Caki2 (cell line): ENCODE measurements at places on chromosomes 12 and 14. TPM values are rescaled to one million over a fixed set of nuclear protein-coding genes. Genes with fewer than 3 reads are reported as not detected.

The AKT1 gene
- total RNA-seq, result 126 and 177 TPM in 2 replicates

The FOXM1 gene
- total RNA-seq, result 18.1 and 30.1 TPM in 2 replicates

The FSCB gene
- total RNA-seq, result not detected in 2 replicates

The ATG101 gene
- total RNA-seq, result 126 and 183 TPM in 2 replicates

The PGF gene
- 0.71 and 4.5 TPM in 2 replicates for total RNA-seq

The GUCY2C gene
- total RNA-seq, result not detected in 2 replicates

The NRL gene
- 1.8 TPM in 1 of 2 replicates, not detected in the other for total RNA-seq

The CEBPE gene
- total RNA-seq, result not detected in 2 replicates

The SERPINA9 gene
- total RNA-seq, result not detected in 2 replicates

The KLRB1 gene
- total RNA-seq, result not detected in 2 replicates

The NYNRIN gene
- total RNA-seq, result 0.03 TPM in 1 of 2 replicates, not detected in the other

The SLC2A14 gene
- 0.14 TPM in 1 of 2 replicates, not detected in the other for total RNA-seq

The CCDC184 gene
- not detected in 2 replicates for total RNA-seq

The BMAL2 gene
- total RNA-seq, result 19.6 and 23.5 TPM in 2 replicates

The PZP gene
- total RNA-seq, result not detected in 2 replicates

The CYP27B1 gene
- 0.07 and 0.46 TPM in 2 replicates for total RNA-seq

The ACOT6 gene
- total RNA-seq, result not detected in 2 replicates

The RAB2B gene
- 13.1 and 24.4 TPM in 2 replicates for total RNA-seq

The CD27 gene
- not detected in 2 replicates for total RNA-seq

The DIO2 gene
- total RNA-seq, result not detected in 2 replicates

The CLEC2D gene
- 1.6 and 1.8 TPM in 2 replicates for total RNA-seq

The RTL1 gene
- total RNA-seq, result not detected in 2 replicates

The STAC3 gene
- 0.95 TPM in 1 of 2 replicates, not detected in the other for total RNA-seq

The FGF23 gene
- not detected in 2 replicates for total RNA-seq

The DLK1 gene
- not detected in 2 replicates for total RNA-seq

The RNF212B gene
- total RNA-seq, result not detected in 2 replicates

The PTGER2 gene
- 0.88 and 4.9 TPM in 2 replicates for total RNA-seq

The IQSEC3 gene
- not detected in 2 replicates for total RNA-seq

The ACOT4 gene
- total RNA-seq, result not detected in 2 replicates

The ARHGAP9 gene
- total RNA-seq, result not detected in 2 replicates

The KRT3 gene
- total RNA-seq, result not detected in 2 replicates

The SLC25A47 gene
- total RNA-seq, result not detected in 2 replicates

The CD163L1 gene
- 4.2 and 10.4 TPM in 2 replicates for total RNA-seq

The ASB2 gene
- 1.9 and 6.3 TPM in 2 replicates for total RNA-seq

The LRTM2 gene
- total RNA-seq, result not detected in 2 replicates

The PLEK2 gene
- total RNA-seq, result 7.3 and 12.0 TPM in 2 replicates

The KRT74 gene
- not detected in 2 replicates for total RNA-seq

The FLVCR2 gene
- total RNA-seq, result 2.9 and 7.0 TPM in 2 replicates

The PRIMA1 gene
- not detected in 2 replicates for total RNA-seq

The TMEM52B gene
- total RNA-seq, result 2.8 TPM in 1 of 2 replicates, not detected in the other

The BBOF1 gene
- 0.87 and 1.5 TPM in 2 replicates for total RNA-seq

The BATF gene
- not detected in 2 replicates for total RNA-seq

The ALDH2 gene
- 176 and 178 TPM in 2 replicates for total RNA-seq

The BCL2L14 gene
- not detected in 2 replicates for total RNA-seq

The RPGRIP1 gene
- total RNA-seq, result not detected in 2 replicates

The CLEC2B gene
- 4.7 and 11.5 TPM in 2 replicates for total RNA-seq

The FIGNL2 gene
- total RNA-seq, result 0.84 and 1.7 TPM in 2 replicates

The SCNN1A gene
- 0.12 and 5.7 TPM in 2 replicates for total RNA-seq

The ANKRD33 gene
- total RNA-seq, result not detected in 2 replicates

The SRGAP1 gene
- total RNA-seq, result 7.6 and 30.0 TPM in 2 replicates

The PPP1R3E gene
- total RNA-seq, result 0.14 and 1.1 TPM in 2 replicates

The LBHD2 gene
- 7.5 TPM in 1 of 2 replicates, not detected in the other for total RNA-seq
